ENCODE measurements at places on chromosomes 6 and 20.
A peak's percentile ranks its signal among the peaks of the same experiment; 100 is the strongest.

GRCh38 chr6:74939721-74940620 lies 265.9 kb downstream of the COL12A1 start:
- no peak for DNase-seq

GRCh38 chr6:86516087-86516486 lies 421.2 kb upstream of the HTR1E start:
- no peak for DNase-seq

- no peak for DNase-seq
Measured at GRCh38 chr6:89415185-89415584, 3.1 kb upstream of the RRAGD start.

- peak; percentile 95 for DNase-seq
Measured at GRCh38 chr6:30453508-30454116, 35.7 kb upstream of the HLA-E start.

GRCh38 chr6:31462026-31462963 lies 35.6 kb upstream of the MICB start:
- DNase-seq: no peak

DNA sequence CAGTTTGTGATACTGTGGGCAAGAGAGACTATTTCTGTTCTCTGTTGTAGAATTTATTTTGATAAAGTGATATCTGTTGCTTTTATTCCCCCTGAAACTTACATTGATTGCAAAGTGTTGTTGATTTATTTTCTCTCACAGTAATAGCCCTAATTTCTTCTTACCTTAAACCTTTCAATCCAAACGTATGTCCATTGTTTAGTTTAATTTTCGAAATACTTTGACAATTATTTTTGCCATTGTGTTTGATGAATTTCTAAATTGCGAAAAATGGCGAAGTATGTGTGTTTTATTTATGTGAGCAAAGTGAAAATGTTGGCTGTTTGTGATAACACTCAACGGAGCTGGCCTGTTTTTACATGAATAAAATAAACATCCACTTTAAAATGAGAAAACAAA lies 381 bp upstream of the ZSCAN26 start:
- no peak for DNase-seq

DNA sequence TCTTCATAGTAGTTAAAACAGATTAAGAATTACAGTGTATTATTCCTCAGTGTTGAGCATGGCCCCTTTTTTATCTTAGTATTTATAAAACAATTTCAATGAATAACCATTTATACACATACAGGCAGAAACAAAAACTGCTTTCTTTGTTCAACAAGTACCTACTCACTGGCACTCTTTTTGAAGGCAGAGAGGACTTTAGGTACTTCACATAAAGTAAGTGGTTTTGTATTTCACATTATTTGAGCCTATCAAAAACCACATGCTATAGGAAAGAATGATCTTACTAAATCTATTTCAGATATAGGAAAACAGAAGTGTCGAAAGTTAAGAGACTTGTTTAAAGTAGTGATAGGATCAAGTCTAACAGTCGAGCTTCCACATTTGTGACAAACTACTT lies 73.8 kb downstream of the PRKN start:
- DNase-seq: no peak

- no peak for DNase-seq
Measured at GRCh38 chr6:108690326-108691049, 129.8 kb downstream of the FOXO3 start.

DNA sequence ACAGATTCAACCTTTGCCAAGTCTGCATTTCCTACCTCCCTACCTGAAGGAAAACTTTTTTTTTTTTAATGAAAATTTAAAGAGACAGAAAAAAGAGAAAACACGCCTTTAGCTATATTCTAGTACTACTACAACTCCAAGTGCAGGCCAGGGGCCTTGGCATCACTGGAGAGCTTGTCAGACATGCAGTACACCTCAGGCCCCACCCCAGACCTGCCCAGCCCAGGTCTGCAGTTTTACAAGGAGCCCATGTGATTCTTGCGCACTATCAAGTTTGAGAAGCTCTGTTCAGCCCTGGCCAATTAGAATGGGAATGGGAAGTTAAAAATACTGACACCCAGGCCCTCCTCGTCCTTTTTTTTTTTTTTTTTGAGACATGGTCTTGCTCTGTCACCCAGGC lies 85.0 kb downstream of the NFATC2 start:
- DNase-seq: no peak

DNA sequence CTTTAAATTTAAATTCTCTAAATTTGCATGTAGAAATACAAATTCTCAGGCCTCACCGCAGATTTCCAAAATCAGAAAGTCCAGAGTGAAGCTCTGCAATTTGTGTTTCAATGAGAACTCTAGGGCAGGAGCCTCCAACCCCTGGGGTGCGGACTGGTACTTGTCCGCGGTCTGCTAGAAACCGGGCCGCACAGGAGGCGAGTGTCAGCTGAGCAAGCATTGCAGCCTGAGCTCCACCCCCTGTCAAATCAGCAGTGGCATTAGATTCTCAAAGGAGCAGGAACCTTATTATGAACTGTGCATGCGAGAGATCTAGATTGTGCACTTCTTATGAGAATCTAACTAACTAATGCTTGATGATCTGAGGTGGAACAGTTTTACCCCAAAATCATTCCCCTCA lies 203.0 kb upstream of the PCSK2 start:
- DNase-seq: no peak

GRCh38 chr6:169470790-169471189 lies 217.1 kb upstream of the THBS2 start:
- DNase-seq: no peak

DNA sequence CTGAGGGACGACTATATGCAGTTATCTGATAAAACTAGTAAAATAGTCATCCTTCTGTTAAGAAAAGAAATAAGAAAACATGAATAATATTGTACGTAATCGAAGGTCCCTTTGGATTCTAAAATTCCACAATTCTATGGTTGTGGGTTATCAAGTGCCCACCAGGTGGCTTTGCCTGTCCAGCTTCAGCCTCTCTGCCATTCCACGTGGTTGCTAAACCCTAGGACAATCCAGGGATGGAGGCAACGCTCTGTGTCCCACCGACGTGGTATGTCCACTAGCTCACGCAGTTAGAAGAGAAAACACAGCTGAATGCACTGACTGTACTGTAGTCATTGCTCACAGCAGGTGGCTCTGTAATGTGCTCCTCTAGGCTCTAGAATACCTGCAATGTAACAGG lies 349.3 kb downstream of the FARS2 start:
- DNase-seq: no peak

DNA sequence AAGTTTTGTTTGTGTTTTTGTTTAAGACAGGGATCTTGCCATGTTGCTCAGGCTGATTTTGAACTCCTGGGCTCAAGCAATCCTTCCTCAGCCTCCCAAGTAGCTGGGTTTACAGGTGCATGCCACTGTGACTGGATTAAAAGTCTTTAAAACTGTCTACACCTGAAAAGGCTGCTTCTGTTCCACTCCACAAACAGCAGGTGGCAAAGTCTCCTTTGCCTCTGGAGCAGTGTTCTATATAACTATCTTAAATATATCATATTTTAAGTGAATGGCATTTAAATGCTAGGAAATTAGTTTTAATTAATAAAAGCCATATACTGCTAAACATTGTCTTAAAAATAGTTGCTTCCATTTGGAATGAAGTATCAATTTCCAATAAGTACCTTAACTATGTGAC lies 89.2 kb upstream of the BCLAF1 start:
- peak; percentile 29 for DNase-seq

DNA sequence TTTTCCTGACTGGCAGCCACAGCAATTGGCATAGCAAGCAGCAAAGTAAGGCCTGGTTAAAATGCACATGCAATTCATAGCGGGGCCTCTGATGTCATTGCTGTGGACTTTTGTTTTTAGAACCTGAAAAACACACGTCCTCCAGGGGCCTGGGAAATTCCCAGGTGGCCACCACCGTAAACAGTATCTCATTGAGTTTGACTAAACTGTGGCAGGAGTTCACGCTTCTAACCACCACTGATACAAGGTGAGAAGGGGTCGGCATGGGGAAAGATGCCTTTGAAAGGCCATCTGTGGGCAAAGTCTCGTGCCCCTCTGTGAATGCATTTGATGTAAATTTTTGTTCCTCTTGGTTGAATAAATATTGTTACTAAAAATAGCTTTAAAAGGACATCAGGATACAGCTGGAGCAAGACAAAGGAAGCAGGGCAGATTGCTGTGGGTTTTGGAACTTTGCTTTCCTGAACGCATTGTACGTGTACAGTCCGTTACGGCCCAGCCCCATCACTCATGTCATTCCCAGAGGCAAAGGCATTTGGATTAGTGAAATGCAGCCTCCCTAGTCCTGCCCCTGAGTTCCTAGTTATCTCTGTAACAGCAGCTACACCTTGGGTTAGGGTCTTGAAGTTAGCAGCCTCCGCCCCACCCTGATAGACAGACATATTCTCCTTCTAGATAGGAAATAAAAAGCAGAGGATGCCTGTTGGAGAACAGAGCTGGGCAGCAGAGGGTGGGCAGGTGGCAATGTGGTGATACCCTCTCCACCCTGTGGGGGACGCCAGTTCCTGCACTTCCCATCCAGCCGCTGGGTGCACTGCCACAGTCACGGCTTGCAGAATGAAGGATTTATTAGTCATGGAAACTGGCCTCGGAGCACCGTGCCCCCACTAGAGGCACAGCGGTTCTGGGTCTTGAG lies 80.3 kb downstream of the ZDHHC14 start:
- peak; percentile 25 for DNase-seq

- DNase-seq: no peak
Measured at GRCh38 chr6:113654396-113654795, 202.7 kb upstream of the MARCKS start.

- DNase-seq: no peak
Measured at GRCh38 chr6:74953708-74954107, 252.1 kb downstream of the COL12A1 start.

GRCh38 chr20:34362502-34363061 lies 491 bp upstream of the ITCH start:
- peak; percentile 55 for DNase-seq

DNA sequence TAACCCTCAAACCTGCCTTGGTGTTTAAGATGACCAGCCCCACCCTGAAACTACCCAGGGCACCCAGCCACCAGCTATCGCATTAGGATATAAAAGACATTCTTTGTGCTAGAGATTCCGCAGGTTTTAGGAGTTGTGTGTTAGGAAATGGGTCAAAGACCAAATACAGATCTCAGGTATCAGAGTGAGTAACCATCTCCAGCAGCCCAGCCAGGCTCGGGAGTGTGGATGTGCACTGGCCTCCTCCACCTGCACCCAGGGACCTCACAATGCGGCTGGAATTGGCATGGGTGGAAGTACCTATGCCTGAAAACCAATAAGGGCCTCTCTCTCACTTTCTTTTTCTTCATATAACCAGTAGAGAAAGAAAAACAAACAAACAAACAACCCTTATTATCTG lies 51.1 kb upstream of the CST7 start:
- DNase-seq: no peak

DNA sequence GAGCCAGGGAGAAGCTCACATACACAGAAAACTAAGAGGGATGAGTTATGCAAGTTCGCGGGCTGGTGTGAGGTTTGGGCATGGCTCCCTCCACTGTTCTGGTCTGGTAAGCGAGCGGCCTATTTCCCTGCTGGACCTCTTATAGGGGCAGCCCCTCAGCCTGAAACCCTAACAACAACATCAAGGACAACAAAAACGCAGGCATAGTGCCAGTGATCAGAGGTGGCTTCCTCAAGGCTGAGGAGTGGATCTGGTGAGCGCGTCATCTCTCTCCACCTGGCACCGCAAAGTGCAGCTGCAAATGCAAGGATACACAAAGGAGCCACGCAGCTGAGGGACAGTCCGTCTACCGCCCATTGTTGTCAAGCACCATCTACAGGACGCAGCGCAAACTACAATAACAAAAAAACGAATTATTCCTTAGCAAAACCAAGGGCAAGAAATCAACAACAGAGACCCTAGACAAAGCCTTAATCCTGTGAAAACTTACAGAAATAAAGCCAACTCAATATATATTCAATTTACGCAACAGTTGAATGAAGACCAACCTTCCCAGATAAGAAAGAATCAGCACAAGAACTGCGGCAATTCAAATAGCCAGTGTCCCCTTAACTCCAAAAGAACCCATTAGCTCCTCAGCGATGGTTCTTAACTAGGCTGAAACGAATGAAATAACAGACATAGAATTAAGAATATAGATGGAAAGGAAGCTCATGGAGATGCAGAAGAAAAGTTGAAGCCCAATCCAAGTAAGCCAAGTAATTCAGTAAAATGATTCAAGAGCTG lies 9.2 kb upstream of the DEFB110 start:
- peak; percentile 84 for DNase-seq

GRCh38 chr20:36579996-36580545 lies 6.7 kb downstream of the TGIF2 start:
- no peak for DNase-seq

DNA sequence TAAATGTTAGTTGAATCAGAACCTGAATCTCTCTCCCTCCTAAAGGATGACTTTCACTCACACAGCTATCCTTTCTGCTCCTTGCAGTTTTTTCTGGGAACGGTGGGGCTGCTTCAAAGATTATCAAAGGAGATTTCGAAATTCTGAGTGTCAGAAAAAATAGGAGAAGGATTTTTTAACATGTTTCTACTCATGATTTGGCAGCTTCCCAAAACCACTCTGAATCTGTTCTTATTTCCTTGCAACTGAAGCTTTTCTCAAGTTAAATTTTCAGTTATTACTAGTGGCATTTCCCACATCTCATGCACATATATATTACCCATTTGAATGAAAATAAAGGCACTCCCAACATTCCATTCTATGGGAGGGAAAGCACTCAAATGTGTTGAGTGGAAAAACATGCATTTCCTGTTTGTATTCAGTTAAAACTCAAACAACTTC lies 123.6 kb downstream of the LCA5 start:
- DNase-seq: peak; percentile 46

DNA sequence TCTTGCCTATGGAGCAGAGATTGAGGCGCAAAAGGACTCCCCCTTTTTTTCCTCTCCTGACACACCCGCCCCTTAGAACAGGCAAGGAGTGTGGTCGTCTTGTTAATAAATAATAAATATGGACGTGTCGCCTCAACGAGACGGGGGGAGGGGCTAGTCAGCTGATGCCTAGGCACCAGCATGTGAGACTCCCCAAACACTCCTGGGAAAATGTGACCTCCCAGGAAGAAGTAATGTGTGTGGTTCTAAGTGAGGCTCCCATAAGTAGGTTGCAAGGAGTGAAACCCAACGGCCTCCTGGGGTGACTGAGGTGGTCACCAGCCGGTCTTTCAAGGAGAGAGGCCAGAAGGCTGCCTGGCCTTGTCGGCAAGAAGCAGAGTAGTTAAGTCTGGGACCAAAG lies 1.1 kb upstream of the FAXC start:
- no peak for DNase-seq

GRCh38 chr6:139150920-139151319 lies 16.0 kb downstream of the HECA start:
- no peak for DNase-seq

DNA sequence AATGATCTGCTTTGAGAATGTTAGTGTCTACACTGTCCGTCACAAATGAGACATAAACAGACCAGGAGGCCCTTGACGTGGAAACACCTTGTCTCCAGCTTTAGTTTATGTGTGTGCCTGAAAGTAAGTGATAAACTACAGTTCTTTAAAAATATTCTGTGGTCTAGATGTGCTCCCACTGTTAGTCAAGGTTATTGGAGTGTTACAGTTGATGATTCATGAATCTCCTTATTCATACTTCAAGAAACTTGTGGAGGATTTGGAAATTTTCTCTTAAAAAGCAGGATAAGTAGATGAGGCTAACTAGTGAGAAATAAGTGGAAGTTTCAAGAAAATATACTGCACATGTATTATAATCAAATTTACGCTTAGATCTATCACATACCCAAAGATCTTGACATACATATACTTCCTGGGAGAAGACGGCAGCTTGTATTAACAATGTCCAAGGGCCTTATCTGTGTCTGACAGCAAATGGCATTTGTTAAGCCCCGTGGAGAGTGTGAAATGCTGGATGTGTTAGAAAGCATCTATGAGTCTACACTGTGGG lies 90.5 kb upstream of the MBOAT1 start:
- DNase-seq: peak; percentile 82
